ENCODE measurements at places on chromosomes 7 and 10.

- no peak for DNase-seq
Measured at GRCh38 chr7:130266258-130266960, at the start of gene CPA2. CPA2 (plus strand) TSS chr7:130266863; CDS start chr7:130266882, 19 bp downstream.

- peak; percentile 91 for DNase-seq
Measured at GRCh38 chr7:73827567-73828106, 3.2 kb upstream of the CLDN4 start.

DNA sequence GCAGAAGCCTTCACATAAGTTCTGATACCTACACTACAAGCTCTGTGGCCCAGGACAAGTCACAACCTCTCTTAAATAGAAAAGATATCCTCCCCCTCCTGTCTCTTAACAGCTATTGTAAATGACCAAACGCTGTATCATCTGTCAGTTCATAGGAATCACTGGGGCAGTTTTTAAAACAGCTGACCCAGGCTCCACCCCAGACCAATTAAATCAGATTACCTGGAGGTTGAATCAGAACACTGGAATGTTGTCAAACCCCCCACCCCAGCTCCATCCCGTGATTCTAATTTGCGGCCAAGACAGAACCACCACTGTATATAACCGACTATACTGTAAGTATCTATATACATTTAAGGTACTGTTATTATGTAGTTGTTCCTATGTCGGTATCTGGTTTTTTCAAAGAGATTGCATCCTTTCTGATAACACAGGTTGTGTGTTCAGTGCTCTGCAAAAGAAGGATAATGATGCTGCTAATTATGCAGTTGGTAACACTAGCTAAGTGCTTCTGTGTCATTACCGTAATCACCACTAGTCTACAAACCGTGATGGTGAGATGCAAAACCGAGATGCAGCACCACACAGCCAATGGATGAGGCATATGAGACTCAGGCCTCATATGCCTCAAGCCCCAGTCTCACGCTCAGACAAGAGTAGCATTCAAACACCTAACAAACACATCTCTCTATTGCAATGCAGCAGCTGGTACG, 47.4 kb downstream of the TNS3 start:
- DNase-seq = no peak

GRCh38 chr10:113486531-113486930, 66.3 kb upstream of the HABP2 start:
- no peak for DNase-seq

- DNase-seq = no peak
Measured at GRCh38 chr7:106063692-106064091, 48.4 kb downstream of the SYPL1 start.

DNA sequence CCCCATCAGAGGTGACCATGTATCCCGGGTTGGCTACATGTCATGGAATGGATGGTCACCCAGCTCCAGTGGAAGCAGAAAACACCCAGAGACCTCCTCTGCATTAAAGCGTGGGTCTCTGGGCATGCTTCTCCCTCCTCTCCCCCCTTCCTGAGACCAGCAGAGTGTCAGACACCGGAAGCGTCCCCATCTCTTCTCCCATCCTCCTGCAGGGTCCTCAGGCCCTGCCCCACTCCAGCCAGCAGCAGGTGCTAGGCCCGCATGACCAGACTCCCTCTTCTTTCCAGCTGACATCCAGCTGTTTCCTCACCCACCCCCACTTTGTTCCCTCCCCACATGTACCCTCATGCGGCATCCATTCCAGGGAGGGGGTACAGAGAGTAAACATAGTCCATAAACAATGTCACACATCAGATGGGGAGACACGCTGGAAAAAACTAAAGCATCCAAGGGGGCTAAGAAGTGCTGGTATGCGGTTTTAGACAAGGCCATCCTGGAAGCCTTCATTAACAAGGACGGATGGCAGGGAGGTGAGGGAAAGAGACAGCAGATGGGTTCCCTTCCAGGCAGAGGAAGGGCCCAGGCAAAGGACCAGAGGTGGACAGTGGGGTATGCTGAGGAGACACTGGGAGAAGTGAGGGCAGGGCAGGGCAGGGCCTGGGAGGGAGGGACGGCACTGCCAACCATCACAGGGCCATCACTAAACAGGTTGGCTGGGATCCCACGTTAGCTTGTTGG, 12.5 kb upstream of the SLC18A3 start:
- DNase-seq = no peak
